Sigmoid colon (tissue), 7 donors: ENCODE measurements at places on chromosomes 3 and 15. TPM values are rescaled to one million over a fixed set of nuclear protein-coding genes. Genes with fewer than 3 reads are reported as not detected.

- H3K27me3 ChIP-seq: no peaks in the 10 kb centered on the region
- H3K27ac ChIP-seq: no peak overlapping the region
- H3K4me1 ChIP-seq: no peaks in the 10 kb centered on the region
Measured at GRCh38 chr3:108897883-108898282, 55.8 kb downstream of the GUCA1C start.

Gene CELF6
- 2.5 TPM for total RNA-seq

- H3K4me1 ChIP-seq: no peaks in the 10 kb centered on the region
- H3K36me3 ChIP-seq: no peaks in the 10 kb centered on the region
- no peak overlapping the region for H3K4me3 ChIP-seq
- no peaks in the 10 kb centered on the region for H3K27me3 ChIP-seq
Measured at GRCh38 chr3:115279939-115280338, 132.9 kb upstream of the ZBTB20 start.

GRCh38 chr15:42077689-42078088 is 16.7 kb downstream of the PLA2G4D start:
- H3K27ac ChIP-seq: no peak overlapping the region
- no peaks in the 10 kb centered on the region for H3K27me3 ChIP-seq
- DNase-seq: no peak
- no peaks in the 10 kb centered on the region for H3K36me3 ChIP-seq

GRCh38 chr15:65916664-65917406 is 47.5 kb downstream of the RAB11A start:
- DNase-seq: no peak
- no peak overlapping the region for H3K4me3 ChIP-seq
- peaks cover 10% of the 10 kb centered on the region for H3K4me1 ChIP-seq
- peaks cover 6% of the 10 kb centered on the region for H3K36me3 ChIP-seq
- H3K27ac ChIP-seq: no peak overlapping the region

- H3K27ac ChIP-seq: no peak overlapping the region
- H3K27me3 ChIP-seq: no peaks in the 10 kb centered on the region
- H3K4me1 ChIP-seq: no peaks in the 10 kb centered on the region
- no peaks in the 10 kb centered on the region for H3K36me3 ChIP-seq
- no peak overlapping the region for H3K4me3 ChIP-seq
Measured at GRCh38 chr3:126126286-126126685, 42.4 kb upstream of the SLC41A3 start.

DNA sequence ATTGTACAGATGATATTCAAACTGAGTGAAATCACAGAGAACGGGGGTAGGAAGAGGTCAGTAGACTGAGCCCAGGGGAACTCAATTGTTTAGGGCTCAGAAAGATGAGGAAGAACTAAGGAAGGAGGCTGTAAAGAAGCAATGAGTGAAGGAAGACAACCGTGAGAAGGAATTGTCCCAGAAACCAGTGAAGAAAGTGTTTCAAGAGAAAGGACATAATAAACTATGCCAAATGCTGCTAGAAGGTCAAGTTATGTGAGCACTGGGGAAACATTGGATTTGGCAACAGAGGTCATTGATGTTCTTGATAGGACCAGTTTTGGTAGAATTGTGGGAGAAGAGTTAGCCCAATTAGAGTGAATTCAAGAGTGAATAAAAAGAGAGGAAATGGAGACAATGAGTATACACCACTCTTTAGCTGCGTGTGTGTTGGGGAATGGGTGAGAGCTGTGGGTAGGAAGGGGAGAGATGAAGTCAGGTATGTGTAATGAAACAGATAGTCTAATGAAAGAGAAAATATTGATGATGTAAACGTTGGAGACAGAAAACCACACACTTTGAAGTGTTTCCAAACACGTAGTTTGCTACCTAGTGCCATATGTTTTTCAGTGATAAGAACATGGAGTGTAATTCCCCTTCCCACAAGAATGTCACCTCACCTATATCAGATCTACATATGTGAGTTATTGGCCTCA is 42.5 kb upstream of the MME start:
- H3K4me1 ChIP-seq: no peaks in the 10 kb centered on the region
- no peak for DNase-seq
- no peak overlapping the region for H3K27ac ChIP-seq
- no peak overlapping the region for H3K4me3 ChIP-seq
- no peaks in the 10 kb centered on the region for H3K36me3 ChIP-seq
- no peaks in the 10 kb centered on the region for H3K27me3 ChIP-seq

- H3K36me3 ChIP-seq: no peaks in the 10 kb centered on the region
- DNase-seq: no peak
- H3K27ac ChIP-seq: no peak overlapping the region
- no peak overlapping the region for H3K4me3 ChIP-seq
Measured at GRCh38 chr15:57668016-57668415, 38.5 kb upstream of the POLR2M start.

DNA sequence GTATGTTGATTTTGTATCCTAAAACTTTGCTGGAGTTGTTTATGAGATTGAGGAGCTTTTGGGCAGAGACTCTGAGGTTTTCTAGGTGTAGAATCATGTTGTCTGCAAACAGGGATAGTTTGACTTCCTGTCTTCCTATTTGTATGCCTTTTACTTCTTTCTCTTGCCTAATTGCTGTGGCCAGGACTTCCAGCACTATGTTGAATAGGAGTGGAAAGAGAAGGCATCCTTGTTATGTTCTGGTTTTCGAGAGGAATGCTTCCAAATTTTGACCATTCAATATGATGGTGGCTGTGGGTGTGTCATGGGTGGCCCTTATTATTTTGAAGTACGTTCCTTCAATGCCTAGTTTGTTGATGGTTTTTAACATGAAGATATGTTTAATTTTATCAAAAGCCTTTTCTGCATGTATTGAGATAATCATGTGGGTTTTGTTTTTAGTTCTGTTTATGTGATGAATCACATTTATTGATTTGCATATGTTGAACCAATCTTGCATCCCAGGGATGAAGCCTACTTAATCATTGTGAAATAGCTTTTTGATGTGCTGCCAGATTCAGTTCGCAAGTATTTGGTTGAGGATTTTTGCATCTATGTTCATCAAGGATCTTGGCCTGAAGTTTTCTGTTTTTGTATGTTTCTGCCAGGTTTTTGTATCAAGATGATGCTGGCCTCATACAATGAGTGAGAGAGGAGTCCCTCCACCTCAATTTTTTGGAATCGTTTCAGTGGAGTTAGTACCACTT is 188.1 kb downstream of the MINAR1 start:
- H3K27ac ChIP-seq: no peak overlapping the region
- no peaks in the 10 kb centered on the region for H3K27me3 ChIP-seq
- no peak overlapping the region for H3K4me3 ChIP-seq
- H3K4me1 ChIP-seq: no peaks in the 10 kb centered on the region

Gene PRR20G
- not detected for total RNA-seq

DNA sequence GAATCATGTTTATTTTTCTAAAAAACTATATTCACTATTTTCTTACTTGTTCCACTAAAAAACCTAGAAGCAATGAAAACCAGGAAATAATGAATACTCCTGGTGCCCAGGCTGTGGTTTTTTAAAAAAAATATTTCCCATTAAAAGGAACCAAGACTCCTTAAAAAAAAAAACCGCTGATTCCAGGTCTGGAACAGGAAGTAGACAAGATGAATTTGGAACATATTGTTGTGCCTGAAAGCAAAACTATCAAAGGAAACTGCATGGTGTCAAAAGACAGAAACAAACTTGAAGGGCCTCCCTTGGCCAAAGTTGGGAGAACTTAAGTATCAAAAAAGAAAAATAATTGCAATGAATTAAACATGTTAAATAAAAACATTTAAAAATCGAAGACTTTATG is 245.3 kb upstream of the P2RY1 start:
- no peaks in the 10 kb centered on the region for H3K4me1 ChIP-seq
- DNase-seq: no peak
- H3K27me3 ChIP-seq: no peaks in the 10 kb centered on the region
- H3K27ac ChIP-seq: no peak overlapping the region

DNA sequence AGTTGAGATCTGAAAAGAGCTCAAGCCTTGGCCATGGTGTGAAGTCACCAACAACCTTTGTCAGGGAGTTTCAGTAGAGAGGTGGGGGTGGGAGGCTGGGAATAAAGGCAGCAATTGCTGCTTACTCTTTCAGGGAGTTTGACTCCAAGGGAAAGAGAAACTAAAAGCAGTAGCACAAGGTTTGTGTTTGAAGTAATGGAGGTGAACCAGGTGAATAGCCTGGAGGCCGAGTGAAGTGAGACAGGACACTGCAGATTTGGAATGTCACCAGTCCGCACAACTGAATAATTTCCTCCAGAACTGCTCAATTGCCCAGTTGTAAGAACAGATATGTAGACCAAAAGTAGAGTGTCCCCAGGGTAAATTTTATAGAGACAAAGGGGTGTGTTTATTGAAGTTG is 44.1 kb downstream of the CD86 start:
- no peaks in the 10 kb centered on the region for H3K36me3 ChIP-seq
- no peak for DNase-seq
- H3K4me1 ChIP-seq: no peaks in the 10 kb centered on the region
- H3K27me3 ChIP-seq: no peaks in the 10 kb centered on the region
- H3K4me3 ChIP-seq: no peak overlapping the region
- no peak overlapping the region for H3K27ac ChIP-seq

DNA sequence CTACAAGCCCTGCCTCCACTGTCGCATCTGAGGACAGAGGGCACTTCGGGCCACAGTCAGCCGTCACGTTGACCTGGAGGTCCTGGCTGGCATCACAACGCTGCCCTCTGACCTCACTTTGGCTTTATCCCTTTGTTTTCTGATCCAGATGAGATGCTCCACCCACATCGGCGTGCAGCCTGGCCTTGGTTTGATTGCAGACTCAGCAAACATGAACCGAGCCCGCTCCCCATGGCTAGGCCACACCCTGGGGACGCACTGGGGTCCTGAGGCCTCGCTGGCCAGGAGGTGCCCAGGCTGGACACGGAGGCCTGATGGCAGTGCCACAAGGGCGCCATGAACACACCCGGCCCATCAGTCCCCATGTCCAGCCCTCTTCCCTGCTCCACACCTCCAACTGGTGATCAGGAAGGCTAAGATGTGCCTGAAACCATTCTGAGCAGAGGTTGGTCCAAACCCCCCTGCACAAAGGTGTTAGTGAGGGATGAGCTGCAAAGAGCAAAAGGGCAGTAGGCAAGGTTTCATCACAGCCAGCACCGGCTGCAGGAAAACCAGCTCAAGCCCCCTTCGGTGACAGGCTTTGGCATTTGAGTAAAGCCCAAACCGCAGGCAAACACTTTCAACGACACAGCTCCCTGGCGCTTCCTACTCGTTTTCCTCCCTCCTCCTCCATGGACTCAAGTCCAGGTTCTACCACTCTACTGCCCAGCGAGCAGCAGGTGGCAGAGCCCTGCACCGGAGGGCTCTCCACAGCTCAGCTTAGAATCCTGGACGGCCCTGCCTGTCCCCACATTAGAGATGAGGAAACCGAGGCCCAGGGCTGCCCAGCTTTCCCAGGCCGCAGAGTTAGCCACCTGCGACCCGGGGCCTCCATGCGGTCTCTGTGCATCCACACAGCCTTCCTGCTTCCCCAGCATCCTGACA is 165.8 kb downstream of the NUP210 start:
- no peak overlapping the region for H3K27ac ChIP-seq
- H3K4me3 ChIP-seq: no peak overlapping the region
- no peak for DNase-seq

Gene C3orf20
- 0.16 TPM for total RNA-seq

GRCh38 chr3:4351164-4351855 is 48.1 kb downstream of the SETMAR start:
- H3K4me3 ChIP-seq: peak overlapping the region; percentile 17
- H3K27ac ChIP-seq: peak overlapping the region; percentile 41
- H3K27me3 ChIP-seq: no peaks in the 10 kb centered on the region
- no peaks in the 10 kb centered on the region for H3K36me3 ChIP-seq
- no peaks in the 10 kb centered on the region for H3K4me1 ChIP-seq

DNA sequence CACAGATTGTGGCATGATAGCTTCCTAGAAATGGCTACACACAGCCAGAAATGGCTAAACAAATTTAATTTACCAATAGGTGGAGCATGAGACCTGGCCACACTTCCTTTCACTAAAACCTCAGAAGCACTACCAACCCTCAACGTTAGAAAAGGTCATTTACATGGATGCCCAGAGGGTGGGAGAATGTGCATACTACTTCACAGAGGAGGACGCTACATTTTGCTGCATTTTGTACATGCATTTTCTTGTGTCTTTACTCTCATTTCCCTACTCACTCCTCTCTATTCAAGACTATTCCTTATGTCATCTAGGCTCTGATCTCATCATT is 40.1 kb downstream of the C2CD4B start:
- no peaks in the 10 kb centered on the region for H3K4me1 ChIP-seq
- H3K27me3 ChIP-seq: no peaks in the 10 kb centered on the region
- H3K36me3 ChIP-seq: no peaks in the 10 kb centered on the region
- no peak overlapping the region for H3K27ac ChIP-seq

DNA sequence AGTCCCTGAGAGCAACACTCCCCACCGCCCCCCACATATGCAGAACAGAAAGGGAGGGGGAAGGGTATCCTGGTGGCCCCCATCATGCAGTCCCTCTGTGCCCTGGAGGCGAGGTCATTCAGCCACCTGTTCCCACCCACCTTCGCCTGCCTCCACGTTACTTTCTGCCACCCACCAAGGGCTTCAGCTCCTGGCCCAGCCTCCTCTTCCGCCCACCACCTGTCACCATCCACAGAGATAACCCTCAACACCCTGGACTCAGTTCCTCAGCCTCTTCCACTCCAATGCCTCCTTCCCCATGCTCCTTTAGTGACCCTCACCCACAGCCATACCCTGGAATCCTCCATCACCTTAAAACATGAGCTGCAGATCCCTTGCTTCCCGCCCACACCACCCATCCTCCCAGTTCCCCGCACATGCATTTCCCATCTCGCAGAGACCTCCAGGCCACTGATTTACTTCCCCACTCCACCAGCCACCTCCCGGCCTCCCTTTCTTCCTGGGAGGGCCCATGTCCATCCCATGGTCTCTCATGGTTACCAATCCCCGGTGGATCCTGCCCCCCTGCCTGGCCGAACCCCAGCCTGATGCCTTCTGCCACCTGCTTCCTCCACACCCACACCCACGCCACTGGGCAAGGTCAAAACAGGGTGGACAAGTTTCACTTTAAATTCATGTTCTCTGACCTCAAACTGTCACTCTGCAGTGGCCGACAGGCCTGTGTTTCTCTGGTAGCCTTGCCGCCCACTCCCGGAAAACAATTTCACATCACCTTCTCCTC is 18.2 kb downstream of the HOMER2 start:
- DNase-seq: no peak
- H3K27ac ChIP-seq: no peak overlapping the region
- no peaks in the 10 kb centered on the region for H3K36me3 ChIP-seq
- no peaks in the 10 kb centered on the region for H3K27me3 ChIP-seq

Gene GOLGA8G
- 0.55 TPM for total RNA-seq

- no peaks in the 10 kb centered on the region for H3K36me3 ChIP-seq
- no peaks in the 10 kb centered on the region for H3K4me1 ChIP-seq
- no peak overlapping the region for H3K4me3 ChIP-seq
- no peak overlapping the region for H3K27ac ChIP-seq
- no peak for DNase-seq
- no peaks in the 10 kb centered on the region for H3K27me3 ChIP-seq
Measured at GRCh38 chr3:48617559-48617958, 4.0 kb downstream of the TMEM89 start.

DNA sequence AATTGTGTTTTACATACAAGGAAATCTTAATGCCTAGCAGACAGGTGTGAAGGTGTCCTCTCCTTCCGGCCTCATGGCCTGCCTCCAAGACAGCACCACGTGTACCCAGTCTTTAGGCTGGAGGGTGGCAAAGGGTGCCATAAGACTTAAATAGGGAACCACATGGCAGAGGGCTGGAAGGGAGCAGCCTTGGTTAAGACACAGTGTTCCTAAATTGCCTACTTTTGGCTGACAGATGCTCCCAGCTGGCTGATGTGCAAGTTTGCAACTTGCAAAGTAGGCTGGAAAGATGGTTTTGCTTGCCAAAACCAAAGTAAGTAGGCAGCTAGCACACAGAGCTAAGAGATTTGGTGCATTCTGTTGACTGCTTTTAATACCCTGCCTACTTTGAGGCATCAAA is 45.2 kb downstream of the CCNB2 start:
- peaks cover 23% of the 10 kb centered on the region for H3K36me3 ChIP-seq
- H3K27me3 ChIP-seq: no peaks in the 10 kb centered on the region
- H3K27ac ChIP-seq: no peak overlapping the region
- H3K4me1 ChIP-seq: peaks cover 21% of the 10 kb centered on the region
- H3K4me3 ChIP-seq: no peak overlapping the region
